ENCODE measurements at places on chromosomes 7 and 10.

DNA sequence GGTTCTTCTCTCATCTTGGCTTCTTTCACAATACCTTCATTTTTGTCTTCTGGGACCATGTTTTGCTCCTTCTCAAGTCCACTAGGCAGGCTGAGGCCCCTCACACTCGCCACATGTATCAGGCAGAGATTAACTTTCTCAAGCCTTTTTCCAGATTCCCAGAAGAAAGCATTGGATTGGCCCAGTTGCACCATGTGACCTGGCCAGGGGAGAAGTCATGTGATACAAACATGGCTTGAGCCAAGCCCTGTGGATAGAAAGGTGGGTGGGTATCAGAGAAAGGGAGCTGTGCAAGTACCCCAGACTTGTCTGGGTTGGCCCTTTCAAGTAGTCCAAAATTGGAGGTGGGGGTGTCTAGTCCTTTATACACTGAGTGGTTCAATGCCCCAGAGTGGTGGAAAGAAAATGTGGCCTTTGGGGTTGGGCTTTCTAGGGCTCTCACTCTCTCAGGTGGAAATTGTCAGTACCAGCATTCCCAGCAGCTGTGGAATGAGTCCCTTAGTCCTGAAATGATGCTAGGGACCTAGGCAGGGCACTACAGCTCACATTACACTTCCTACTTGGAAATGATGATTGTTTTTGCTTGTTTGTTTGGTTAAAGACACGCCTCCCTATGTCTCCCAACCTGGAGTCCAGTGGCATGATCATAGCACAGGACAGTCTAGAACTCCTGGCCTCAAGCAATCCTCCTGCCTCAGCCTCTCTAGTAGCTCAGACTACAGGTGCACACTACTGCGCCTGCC, 36.9 kb upstream of the C10orf67 start:
- DNase-seq: peak; percentile 14

GRCh38 chr7:40604601-40605438, 470.0 kb downstream of the SUGCT start:
- peak; percentile 74 for DNase-seq

DNA sequence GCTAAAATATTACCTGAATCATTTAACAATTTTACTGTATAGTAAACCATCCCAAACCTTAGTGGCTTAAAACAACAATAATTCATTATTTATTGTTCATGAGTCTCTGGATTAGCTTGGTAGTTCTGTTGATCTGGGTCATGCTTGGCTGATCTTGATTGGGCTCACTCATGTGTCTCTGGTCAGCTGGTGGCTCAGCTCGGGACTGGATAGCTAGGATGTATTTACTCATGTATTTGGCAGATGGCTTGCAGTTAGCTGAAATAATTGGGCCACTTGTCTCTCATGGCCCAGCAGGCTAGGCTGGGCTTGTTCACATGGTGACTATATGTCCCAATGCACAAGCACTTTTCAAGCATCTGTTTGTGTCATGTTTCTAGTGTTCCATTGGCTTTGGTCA, 262.8 kb downstream of the BBS9 start:
- DNase-seq: no peak

- peak; percentile 74 for DNase-seq
These were observed 707 bp upstream of the C1GALT1 start for GRCh38 chr7:7181519-7182155.

DNA sequence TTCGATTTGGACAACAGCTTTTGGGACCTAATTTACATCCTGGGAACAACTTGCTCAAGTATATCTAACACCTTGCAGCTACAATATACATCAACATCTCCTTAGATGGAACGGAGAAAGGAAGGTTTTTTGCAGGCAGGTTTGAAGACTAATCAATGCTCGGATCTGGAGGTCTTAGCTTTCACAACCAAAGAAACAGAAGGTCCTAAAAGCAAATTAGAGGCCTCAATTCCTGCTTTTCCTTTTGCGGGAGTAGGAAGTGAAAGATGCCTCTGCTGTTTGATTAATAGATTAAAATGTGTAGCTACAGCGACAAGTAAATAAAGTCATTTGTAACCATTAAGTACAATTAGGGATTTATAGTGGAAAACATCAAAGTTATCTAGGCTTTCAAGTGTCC, 3.7 kb upstream of the SP8 start:
- DNase-seq: no peak

DNA sequence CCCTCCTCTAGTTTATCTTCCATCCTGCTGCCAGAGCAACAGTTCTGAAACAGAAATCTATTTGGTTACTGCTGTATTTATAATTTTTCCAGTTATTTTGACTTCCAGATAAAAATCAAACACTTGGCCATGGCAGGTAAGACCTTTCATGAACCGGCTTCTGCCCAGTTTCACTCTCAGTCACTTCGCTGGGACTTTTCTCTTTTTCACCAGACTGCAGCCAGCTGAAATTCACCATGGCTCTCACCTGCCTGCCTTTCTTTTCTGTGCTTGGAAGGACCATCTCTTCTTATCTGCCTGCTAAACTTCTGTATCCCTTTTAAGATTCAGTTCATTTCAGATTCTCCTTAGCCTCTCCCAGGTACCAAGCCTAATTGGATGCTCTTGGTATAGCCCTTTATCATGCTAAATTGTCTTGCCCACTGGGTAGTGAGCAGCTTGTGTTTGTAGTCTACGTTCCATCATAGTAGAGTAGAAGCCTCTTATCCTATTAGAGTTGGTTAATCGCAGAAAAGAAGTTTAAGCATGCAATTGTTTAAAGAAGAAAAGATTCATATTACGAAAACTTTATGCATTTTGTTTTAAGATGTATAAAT, 71.7 kb downstream of the TAF3 start:
- DNase-seq: no peak

- peak; percentile 80 for DNase-seq
These were observed at the start of gene ZNF398 for GRCh38 chr7:149147072-149147751. ZNF398 (plus strand) TSS chr7:149147453; CDS start chr7:149147743, 290 bp downstream.

DNA sequence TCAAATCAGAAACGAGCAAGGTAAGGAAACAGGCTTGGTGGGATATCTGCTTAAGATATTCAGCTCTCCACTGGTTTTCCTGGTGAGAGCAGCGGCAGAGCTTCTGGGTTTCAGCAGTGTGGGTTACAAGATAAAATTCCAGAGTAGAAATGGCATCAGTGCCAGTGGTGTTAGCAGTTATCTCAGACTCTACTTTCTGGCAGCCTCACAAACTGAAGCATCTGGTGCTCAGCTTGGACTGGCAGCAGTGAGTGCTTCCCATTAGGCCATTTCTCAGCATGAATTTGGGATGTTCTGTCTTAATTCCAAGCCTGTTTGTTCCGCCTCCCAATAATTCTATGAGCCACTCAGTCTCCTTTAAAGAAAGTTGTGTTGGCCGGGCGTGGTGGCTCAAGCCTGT, 6.9 kb upstream of the GSTO2 start:
- DNase-seq: peak; percentile 35

- no peak for DNase-seq
These were observed 51.5 kb upstream of the GDF10 start for GRCh38 chr10:47248386-47249090.

DNA sequence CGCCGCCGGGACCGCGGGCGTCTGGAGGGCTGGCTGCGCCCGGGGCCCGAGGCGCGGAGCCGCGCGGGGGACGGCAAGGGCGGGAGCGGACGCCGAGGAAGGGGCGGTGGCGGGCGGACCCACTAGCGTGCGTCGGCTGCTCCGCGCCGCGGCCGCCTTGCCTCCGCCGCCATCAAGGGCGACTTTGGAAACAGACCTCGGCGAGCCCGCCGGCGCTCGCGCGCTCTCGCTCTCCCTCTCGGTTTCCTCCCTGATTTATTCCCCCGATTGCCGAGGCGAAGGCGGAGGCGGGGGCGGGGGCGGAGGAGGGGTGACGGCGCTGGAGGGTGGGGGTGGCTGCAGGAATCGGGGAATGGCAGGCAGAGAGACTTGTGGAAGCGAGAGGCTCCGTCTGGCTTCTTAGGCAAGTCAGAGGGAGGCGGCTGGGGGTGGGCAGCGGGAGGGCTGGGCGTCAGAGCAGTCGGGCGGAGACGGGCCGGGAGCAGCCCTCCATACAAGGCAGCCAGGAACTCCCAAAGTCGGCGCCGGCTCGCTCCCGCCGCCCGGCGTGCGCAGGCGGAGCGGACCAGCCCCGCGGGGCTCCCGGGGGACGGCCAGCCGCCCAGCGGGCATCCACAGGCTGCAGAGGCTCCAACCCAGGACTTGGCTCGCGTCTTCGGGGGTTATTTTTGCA, at the start of gene CACNA2D1:
CACNA2D1 (minus strand) TSS at position 231 of the 673 bp plus-strand sequence.
- peak; percentile 93 for DNase-seq

- DNase-seq: peak; percentile 93
These were observed 9.1 kb downstream of the KLF6 start for GRCh38 chr10:3775696-3776551.

DNA sequence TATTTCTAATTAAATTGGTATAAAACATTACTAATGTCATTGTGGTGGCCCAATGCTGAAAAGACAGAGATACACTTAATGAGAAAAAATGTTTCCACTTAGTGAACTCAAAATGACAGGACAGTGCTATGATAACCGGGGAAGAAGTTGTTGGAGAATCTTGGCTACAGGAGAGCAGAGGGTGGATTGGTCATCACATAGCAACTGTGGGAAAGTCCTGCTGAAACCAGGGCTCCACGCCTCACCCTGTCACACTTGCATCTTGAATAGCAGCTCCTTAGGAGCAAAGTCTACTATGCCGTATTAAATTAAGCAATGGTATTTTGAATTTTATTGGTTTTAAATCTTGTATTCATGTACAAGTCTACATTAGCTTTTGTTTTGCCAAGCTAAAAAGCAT, 225.5 kb downstream of the KLF6 start:
- no peak for DNase-seq

GRCh38 chr10:71210542-71210871, 1.9 kb upstream of the UNC5B start:
- no peak for DNase-seq

DNA sequence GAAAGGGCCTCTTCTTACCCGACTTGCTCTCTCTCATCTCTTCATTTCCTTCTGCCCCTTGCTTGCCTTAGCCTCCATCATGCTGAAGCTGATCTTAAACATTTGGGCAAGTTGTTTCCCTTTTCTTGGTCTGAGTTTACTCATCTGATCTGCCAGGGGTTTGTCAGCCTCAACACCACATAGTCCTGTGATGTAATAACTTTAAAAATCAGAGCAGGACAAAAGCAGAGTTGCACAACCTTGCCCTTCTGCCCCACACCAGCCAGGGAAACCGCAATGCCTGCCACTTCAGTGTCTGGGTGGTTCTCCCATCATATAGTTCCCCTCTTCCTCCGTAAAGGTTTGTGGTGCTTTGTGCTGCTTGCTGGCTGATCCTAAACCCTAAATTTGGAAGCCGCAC, 9.9 kb upstream of the LIPM start:
- DNase-seq: no peak

DNA sequence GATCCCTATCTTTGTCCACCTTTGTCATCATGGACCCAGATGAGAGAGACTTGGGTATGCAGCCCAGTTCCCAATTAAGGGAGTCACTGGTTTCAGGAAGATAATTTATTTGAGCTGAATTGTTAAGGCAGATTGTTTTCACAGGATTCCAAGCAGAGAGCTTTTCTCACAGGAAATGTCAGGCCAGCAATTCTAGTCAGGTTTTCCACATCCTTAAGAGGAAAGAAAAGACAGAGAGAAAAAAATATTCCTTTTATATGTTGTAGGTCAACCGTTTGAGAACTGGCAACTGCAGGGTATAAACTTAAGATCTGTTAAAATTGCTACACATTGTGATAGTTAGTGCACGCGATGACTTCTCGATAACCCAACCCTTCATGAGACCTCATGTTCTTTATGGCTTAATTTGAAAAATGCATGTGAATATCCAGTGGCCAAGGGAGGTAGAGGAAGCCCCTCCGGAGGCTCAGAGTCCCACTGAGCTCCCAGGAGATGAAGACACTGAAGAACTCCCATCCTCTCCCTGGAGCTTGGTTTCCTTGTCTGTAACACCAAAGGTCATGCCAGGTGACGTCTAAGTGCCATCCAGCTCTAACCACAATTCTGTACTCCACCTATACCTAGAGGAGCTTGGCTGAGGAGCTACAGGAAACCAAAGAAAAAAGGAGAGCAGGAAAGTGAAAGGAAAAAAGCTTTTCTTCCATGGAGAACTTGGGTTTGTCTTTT, 45.6 kb downstream of the MINDY4 start:
- DNase-seq: no peak

DNA sequence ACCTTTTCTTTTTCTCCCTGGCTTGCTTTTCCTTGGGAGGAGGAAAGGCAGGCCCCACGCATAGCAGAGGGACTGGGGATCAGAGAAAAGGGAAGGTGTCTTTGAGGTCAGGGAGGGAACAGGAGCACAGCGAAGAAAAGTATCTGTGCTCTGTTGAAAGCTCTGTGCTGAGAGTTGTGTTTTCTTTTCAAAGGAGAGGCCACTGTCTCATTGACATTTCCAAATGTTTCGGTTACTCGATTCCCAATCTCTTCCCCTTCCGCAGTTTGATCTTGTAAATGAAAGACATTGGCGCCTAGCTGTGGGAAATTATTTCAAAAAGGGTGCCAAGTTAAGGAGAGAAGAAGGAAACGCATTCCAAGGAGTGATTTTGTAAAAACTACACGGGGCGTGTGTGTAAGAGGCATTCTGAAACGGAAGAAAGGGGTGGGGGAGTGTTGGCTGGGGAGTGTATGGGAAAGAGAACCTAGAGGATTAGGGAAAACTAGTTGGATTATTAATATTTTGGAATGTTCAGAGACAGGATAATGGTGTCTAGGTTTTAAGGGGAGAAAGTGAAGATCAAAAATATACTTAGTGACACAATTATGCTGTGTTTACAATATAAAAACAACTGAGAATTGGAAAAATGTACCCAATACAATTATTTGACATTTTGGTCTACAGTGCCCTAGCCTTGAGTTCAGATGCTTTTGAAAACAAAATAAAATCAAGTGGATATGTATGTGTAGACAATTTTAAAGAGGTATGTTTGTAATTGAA, 708 bp downstream of the KLHDC10 start:
- peak; percentile 59 for DNase-seq

GRCh38 chr7:77348371-77348813, 67.8 kb downstream of the GSAP start:
- peak; percentile 28 for DNase-seq

- peak; percentile 74 for DNase-seq
These were observed 103.8 kb upstream of the PPIF start for GRCh38 chr10:79243181-79244067.

- DNase-seq: peak; percentile 45
These were observed 15.8 kb upstream of the ADAMTS14 start for GRCh38 chr10:70656489-70656888.

DNA sequence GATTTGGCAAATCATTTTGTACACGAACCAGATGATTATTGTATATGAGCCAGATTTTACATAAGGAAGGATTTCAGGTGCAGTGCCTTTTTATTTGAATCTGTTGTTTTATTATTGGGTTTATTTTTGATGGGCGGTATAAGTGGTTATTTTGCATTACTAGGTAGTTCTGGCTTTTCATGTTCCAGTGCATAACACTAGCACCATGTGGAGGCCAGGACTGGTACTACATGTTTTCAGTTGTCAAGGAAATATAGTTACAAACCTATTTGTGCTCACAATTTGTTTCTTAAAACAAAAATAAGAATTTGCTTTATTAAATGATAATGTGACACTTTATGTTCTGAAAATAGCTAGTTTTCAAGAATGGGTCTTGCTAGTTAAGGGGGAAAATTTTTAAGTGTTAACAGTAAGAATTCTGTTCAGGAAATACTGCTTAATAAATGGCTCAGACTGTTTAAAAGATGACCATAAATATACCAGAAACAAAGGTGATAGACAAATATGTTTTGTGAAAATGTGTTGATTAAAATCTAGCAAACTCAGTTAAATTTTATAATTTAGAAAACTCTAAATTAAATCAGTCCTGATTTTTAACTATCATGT, 7.1 kb upstream of the SEMA3E start:
- DNase-seq: peak; percentile 65

GRCh38 chr10:35723059-35723458, 81.0 kb upstream of the FZD8 start:
- DNase-seq: no peak

All from mesendoderm (in vitro differentiated cells).